ENCODE measurements at places on chromosomes 13 and 19.

- DNase-seq, result no peak
Observed at GRCh38 chr13:113084094-113084942, 21.3 kb upstream of the F7 start.

DNA sequence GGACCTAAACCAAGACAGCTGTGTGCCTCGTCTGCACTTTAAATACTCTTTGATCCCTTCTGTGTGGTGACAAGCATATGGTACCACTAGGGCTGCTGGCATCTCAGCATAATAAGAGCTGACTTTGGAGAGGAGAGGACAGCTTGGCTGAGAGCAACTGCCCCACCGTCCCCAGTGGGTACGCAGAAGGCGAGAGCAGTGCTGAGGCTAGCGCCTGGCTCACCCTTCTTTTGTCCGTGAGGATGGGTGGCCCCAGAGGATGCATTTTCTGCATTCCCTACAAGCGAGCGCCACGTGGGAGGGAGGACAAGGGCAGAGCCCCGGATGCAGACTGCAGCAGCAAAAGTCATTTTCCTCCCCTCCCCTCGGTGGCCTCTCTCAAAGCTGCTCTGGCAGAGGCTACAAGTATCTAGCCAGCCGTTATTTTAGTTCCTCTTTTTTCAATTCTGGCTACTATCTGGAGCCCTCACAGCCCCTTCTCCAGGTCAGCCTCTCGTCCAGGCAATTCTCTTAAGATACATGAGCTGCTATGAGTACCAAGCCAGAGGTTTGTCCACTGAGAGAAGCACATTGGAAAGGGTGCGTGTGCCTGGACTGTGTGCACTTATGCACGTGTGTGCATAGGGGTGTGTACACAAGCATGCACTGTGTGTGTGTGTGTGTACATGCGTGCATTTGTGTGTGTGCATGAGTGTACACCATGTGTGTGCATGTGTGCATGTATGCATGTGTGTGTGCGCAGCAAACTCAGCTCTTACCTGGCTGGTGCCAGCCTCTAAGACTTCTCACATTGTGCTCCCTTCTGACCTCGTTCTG is 51.3 kb downstream of the RAB20 start:
- DNase-seq, result peak; percentile 27

GRCh38 chr19:4390567-4391305 is 9.6 kb downstream of the SH3GL1 start:
- no peak for DNase-seq

GRCh38 chr19:10769533-10770491 is 51.9 kb downstream of the DNM2 start:
- DNase-seq, result peak; percentile 31

DNA sequence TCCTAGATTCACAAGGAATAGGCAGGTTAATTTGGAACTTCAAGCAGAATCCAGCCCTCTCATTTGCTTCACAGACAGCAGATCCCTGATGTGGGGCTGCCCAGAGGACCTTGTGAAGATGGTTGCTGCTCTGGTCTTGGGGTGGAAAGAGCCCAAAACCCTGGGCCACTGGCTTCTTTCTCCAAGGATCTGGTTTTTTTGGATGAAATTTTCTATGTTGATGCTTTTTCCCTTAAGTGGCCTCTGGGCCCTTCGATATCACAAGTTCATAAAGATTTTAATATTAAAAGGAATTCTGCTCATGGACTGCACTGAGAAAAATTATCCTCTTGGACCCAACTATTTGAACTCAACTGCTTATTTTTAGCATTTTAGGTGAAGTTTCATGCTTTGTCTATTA is 421.1 kb downstream of the KLF5 start:
- no peak for DNase-seq

DNA sequence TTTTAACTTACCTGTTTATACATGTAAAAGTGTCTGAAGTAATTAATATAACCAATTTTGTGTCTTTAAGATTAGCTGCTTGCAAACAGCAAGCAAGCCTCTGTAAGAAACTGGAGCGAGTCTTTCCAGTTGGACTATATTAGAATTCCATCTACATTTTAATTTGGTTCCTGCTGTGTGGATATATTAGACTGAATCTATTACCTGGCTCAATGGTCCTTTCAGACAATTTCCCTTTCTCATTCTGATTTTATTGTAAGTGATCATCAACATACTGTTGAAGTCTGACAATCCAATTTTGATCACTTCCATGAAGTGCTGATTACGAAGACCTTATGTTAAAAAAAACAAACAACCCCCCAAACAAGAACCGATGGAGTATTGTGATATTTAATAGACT is 72.3 kb downstream of the GPC5 start:
- no peak for DNase-seq

Data from fibroblast of skin of abdomen (primary cell).